ENCODE measurements at places on chromosomes 7 and 10.

GRCh38 chr10:43127442-43127841 is 10.8 kb upstream of the CSGALNACT2 start:
- DNase-seq, result no peak

- peak; percentile 67 for DNase-seq
Measured at GRCh38 chr7:39811161-39811614, 138.9 kb upstream of the CDK13 start.

- no peak for DNase-seq
Measured at GRCh38 chr7:105204953-105205352, 183.8 kb downstream of the SRPK2 start.

DNA sequence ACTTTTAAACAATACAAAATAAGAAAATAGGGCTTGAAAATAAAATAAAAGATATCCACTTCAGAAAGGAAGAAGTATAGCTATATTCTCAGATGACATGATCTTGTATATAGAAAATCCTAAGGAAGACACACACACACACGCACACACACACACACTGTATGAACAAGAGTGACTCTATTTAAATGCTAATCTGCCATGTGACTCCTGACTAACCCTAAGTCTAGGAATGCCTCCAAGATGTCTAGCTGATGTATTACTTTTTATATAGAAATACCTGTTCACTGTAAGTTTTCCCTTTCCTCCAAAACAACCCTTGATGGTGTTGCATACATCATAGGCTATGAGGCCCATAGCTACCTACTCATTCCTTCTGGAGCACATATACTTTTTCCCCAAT is 173.1 kb upstream of the LRRTM3 start:
- DNase-seq, result no peak

DNA sequence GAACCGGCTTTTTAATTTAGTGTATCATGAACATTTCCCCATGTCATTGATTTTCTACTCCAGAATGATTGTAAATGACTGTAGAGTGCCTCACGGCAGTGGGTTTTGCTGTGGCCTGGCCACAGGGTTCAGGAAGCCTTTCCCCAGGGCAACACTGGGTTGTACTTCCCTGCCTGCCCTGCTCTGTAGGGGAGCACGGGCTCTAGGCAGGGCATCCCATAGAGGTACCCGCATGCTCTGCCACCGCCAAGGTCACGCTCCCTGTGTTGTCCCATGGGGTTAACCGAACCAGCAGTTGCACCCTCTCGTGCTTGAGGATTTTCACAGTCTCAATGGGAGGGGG is 63.8 kb downstream of the BPGM start:
- DNase-seq, result no peak

DNA sequence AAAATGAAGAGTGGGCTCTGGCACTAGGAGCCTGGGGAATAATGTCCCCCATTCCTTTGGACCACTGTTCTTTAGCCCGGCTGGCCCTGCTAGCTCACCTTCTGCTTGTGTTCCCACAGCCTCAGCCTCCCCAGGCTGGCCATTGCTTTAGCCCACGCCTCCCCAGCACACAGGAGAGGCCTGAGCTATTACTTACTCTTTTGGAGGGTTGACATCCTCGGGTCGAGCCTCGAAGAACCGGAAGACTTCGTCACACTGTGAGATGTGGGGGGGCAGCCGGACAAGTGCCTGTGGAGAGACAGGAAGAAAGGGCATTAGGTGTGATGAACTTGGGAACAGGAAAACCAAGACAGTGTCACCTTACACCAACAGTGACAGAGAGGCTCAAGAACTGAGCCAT is 131.3 kb downstream of the SH3PXD2A start:
- DNase-seq, result no peak

GRCh38 chr10:26524161-26524896 is 86.2 kb downstream of the APBB1IP start:
- no peak for DNase-seq

DNA sequence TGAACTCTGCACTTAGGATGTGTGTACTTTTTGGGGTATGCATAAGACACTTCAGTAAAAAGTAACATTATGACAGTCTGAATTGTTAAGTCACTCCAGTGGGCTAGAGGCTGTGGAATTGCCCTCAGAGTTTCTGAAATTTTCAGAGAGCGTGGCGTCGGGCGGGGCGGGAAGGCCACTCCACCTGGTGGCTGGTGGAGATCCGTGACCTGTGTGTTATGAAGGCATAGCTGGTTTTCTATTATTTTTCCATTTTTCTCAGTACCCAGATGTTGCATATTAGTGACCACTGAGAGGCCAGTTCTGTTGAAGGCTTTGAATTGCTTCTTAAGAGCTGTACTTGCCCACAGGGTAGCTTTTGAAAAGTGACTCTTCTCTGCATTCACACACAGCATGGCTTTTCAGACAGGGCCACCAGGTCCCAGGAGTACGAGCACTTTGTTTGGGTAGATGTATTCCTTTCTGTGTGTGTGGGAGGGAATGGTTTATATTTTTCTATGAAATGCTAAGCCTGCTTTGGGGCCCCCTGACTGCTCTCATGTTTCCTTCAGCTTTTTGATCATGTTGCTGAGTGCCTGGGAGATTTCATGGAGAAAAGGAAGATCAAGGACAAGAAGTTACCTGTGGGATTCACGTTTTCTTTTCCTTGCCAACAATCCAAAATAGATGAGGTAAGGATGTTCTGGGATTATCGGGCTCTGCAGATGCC is 52.3 kb downstream of the TACR2 start:
- no peak for DNase-seq

DNA sequence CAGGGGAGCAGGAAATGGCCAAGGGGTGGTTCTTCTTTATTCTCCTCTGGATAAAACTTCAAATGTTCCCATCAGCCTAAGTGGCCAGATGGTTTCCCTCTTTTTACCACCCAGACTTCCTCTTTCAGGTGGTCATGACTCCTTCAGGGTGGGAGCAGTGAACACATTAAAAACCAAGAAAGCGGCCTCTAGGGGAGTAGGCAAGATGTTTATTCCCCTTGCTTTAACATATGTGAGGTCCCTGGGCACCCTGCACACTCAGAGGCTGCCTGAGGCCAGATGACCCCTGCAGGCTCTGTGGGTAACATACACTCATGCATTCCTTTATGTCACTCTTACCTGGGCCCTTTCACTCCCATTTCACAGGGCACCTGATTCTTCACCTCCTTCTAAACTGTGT is 357.4 kb downstream of the ABCA13 start:
- no peak for DNase-seq

DNA sequence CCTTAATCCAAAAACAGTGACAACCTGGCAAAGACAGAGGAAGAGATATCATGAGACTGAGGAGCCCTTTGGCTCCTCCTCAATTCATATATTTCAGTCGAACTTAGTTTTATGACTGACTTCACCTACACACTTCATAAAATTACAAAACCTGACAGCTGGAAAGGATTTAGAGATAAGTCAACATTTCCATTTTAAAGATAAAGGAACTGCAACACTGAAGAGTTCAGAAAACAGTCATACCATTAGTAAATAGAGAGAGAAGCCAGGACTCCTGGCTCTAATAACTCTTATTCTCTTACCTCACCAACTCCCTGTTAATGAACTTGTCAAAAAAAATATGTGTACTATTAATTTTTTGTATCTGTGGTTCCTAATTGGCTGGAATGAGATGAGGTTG is 141.0 kb upstream of the COL1A2 start:
- DNase-seq, result no peak

DNA sequence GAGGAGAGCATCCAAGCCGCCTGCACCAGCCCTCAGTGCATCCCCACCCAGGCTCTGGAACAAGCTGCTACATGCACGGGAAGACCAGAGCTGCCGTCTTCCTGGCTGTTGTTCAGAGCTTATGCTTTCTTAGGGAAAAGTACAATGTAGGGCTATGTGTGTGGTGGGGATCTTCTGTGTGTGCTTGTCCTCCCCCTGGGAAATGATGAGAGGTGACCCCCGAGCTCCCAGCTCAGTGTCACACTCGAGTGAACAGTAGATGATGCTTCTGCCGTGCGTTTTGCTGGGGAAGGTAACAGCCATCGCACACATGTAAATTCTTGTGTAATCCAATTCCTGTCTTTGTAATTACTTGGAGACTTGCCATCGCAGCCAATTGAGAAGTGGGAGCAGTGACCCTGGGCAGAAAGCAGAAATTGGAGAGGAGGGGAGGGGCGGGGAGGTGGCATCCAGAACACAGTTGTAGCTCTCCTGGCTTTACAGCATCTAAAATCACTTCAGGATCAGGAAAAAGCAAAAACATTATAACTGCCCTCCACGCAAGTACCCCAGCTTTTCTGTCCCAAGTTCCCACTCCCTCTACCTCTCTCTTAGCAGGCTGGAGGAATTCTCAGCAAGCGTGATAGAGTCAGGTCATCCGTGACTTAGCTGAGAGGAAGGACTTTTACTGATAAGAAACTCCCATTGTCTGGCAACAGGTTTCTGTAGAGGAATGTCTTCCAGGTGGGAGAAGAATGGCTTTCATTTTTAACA is 149.6 kb downstream of the TCF7L2 start:
- DNase-seq, result no peak

- no peak for DNase-seq
Measured at GRCh38 chr10:103915796-103916195, 2.2 kb downstream of the STN1 start.

DNA sequence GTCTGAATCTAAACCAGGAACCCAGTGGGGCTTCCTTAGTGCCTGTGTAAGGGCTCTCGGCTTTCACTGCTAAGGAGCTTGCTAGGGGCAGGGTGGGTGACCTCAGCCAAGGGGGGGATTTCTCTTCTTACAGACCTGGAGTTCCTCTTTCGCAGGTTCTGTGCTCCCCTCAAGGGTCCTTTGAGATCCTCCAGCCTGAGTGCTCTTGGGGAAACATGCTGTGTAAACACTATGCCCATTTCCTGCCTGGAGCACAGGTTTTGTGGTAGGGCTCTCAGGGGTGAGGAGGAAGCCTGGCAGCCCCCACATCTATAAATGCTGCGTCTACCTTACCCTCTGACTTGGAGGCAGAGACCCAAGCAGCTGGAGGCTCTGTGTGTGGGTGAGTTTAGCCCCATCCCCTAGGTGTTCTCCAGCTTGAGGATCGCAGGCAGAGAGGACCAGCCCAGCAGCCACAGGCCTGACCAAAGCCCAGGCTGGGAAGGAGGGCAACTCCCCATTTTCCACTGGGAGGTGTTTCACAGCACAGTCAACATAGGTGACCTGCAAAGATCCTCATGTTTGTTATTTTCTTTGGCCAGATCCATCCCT is at the start of gene SFTPA1:
TSS of gene SFTPA1 (plus strand) at position 339 of the 591 bp plus-strand sequence. CDS start 887 bp downstream, outside the sequence.
- no peak for DNase-seq

DNA sequence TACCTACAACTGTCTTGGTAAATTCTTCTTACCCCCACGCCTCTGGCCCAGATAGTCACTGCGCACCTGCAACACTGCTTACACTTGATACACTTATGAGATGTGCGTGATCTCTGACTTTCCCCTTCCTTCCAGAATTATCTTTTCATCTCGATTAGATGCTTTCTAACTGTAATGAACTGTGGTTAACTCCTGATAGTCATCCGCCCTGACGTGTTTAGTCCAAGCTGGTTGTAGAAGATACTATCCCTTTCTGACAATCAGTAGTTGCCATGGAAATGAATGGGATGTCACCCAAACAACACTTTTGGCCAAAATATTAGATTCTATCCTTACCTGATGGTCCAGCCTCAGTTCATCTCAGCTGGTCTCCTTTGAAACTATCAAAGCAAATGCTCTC is 241.5 kb downstream of the ADAM12 start:
- no peak for DNase-seq

- no peak for DNase-seq
Measured at GRCh38 chr10:81093056-81093455, 555.4 kb downstream of the SH2D4B start.

GRCh38 chr7:11650500-11650899 is 181.5 kb downstream of the THSD7A start:
- no peak for DNase-seq

GRCh38 chr7:30423788-30424505 is 54.6 kb downstream of the NOD1 start:
- DNase-seq, result no peak

GRCh38 chr7:71133232-71133622 is 1.3 kb downstream of the GALNT17 start:
- DNase-seq, result no peak

- DNase-seq, result peak; percentile 37
Measured at GRCh38 chr7:141706239-141707064, 1.7 kb upstream of the WEE2 start.

DNA sequence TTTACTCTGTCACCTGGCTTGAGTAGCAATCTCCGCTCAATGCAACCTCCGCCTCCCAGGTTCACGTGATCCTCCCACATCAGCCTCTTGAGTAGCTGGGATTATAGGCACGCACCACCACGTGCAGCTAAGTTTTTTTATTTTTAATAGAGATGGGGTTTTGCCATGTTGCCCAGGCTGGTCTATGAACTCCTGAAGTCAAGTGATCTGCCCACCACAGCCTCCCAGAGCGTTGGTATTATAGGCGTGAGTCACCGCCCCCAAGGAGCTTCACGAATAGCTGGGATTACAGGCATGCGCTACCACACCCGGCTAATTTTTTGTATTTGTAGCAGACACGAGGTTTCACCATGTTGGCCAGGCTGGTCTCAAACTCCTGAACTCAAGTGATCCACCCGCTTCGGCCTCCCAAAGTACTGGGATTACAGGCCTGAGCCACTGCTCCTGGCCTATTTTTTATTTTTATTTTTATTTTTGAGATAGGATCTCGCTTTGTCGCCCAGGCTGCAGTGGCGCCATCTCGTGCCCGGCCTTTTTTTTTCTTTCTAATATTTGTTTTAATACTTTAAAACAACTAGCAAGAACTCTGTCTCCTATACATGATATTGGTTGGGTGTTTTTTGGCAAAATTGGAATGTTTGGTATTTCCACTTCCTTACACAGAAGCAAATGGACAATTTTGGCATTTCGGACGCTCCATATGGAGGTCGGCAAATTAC is 1.1 kb downstream of the EFCAB10 start:
- DNase-seq, result no peak

DNA sequence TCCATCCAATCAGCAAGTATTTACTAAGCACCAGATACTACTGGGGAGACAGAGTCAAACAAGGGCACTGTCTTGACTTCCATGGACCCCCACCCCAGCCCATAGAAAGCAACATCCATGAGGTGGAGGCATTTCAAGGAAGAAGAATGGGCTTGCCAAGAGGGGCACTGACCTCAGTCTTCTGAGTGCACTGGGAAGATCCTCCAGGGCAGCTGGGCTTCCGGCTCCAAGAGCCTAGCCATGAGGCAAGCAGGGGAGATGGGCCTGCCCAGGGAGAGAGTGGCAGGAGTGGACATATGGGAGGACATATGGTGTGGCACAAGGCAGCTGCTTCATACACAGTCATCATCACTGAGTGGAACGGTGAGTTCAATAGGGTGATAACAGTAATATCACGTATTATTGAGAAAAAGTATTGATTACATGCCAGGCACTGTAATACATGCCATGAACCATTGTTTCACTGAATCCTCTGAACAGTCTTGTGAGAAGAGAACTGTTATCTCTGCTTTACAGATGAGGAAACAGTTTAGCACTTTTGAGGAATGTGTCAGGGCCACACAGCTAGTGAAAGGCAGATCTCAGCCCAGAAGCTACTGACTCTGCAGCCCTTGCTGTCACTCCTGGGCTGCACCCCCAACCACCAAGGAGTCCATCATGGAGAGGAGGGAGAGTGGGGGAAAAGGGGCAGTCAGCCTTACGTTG is 331.7 kb upstream of the ZMIZ1 start:
- no peak for DNase-seq

Measured in COR-L47 (cell line).